Astrocyte (in vitro differentiated cells and primary cell): ENCODE measurements at places on chromosomes 2 and 18. TPM values are rescaled to one million over a fixed set of nuclear protein-coding genes. Genes with fewer than 3 reads are reported as not detected.

The LRRC30 gene
- not detected in 2 replicates for total RNA-seq

The FAM237A gene
- not detected in 2 replicates for total RNA-seq

The LRPPRC gene
- total RNA-seq: 92.7 and 94.9 TPM in 2 replicates

The CYS1 gene
- total RNA-seq: 3.7 and 4.8 TPM in 2 replicates

The TRIB2 gene
- 22.6 and 28.6 TPM in 2 replicates for total RNA-seq

The TEX44 gene
- not detected in 2 replicates for total RNA-seq

The C2orf66 gene
- 0.29 and 0.54 TPM in 2 replicates for total RNA-seq

The SERPINB3 gene
- total RNA-seq: not detected in 2 replicates

The GPAT2 gene
- 0.27 TPM in 1 of 2 replicates, not detected in the other for total RNA-seq
